ENCODE measurements at places on chromosomes 16 and 17. TPM values are rescaled to one million over a fixed set of nuclear protein-coding genes. Genes with fewer than 3 reads are reported as not detected.

The IST1 gene
- total RNA-seq: 140 TPM

DNA sequence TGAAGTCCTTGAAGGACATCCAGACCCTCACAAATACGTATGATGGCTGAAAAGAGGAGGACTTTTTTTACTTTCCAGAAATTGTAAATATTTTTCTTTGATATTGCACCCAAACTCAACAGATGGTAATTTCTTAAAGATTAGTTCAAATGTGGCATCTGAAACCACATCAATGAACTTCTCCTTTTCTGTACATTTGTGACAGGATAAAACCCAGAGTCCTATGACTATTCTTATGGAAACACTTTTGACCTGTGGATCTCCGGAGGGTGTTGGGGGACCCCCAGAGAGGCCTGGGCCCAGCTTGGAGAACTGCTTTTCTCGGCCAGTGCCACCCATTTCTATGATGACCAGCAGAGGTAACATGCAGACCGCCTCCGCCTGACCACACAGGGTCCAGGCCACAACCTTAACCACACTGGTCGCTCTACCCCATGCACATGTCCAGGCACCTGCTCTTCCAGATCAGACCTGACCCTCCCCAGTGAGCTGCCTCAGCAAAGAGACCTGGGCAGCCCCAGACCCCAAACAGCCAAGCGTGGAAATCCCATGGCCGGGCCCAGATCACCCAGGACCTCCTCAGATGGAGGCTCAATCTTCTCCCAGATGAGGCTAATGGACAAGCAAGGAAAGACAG is 22.7 kb downstream of the RPH3AL start:
- no peak for DNase-seq

GRCh38 chr16:86939609-86940008 is 361.3 kb downstream of the FOXL1 start:
- no peak for DNase-seq

The USP6 gene
- total RNA-seq: not detected

The NPLOC4 gene
- 69.3 TPM for total RNA-seq

GRCh38 chr17:64698725-64699124 is 36.6 kb upstream of the SMURF2 start:
- DNase-seq: no peak

- DNase-seq: no peak
These were observed 110.3 kb downstream of the TOX3 start for GRCh38 chr16:52436339-52437276.

DNA sequence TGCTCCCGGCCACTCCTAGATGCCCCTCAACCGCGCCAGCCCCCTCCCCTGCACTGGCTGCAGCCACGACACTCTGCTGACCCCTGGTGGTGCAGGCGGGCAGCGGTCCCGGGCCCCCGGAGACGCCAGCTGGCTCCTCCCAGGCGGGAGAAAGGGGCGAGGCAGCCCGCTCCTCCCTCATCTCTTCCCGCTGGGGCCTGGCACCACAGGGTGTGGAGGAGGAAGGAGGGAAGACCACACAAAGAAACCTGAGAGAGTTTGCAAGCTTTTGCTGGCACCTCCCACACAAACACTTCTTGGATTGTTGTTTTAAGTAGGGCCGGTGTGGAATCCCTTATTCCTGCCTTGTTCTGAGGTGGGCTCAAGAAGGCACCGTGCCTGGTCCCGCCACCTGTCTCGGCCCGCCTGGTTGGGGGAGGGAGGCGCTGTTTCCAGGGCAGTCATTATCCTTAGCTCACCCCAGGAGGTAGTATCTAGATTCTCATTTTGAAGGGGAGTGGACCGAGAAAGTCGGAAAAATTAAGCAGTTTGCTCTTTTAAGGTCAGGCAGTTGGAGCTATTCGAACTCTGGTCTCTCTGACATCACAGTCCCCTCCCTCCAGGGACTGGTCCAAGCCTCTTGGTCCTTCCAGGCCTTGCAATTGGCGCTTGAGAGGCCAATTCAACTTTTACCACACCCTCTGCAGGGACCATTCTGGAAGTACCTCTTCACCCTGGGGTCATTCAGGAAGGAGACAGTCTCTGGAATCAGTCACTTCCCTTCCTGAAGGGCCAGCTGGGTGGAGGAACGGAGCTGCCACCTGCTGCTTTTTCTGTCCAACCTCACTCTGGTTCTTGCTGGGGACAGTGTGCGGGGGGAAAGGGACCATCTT is 959 bp upstream of the ANKRD13B start:
- DNase-seq: no peak

DNA sequence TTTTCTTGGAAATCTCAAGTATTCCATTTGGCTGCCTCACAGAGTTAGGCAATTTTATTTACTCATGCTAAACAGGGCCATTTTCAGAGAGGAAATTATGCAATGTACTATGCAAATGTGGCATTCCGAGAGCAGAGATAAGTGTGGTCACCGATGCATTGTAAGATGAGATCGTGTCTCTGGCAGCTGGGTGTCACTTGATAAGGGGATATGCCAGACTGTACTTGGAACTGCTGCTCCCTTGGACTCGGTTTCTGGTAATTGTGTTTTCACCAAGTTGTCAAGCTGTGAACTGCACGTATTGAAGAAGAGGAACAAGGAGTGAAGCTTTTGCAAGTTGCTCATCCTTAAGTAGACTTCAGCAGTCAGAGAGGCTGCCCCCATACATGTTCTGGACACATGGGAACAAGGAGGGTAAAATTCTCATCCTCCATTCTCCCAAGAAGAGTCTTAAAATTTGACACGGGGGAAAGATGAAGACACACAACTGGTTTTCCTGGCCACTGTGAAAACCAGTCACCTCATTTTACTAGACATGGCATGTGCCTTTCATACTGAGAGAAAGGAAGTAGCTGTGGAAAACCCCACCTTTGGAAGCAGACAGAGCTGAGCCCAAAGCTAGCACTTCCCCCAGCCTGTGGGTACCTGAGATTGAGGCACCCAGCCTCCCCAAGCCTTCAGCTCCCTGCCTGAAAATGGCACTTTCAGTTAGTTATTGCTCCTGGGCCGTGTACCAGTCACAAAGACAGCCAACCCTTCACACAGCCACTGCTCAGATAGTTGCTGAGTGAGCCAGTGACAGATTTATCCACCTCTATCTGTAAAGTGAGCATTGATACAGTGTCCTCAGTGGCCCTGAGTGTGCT is 150.7 kb downstream of the SOCS1 start:
- peak; percentile 73 for DNase-seq

GRCh38 chr17:75114552-75115314 is 5.0 kb downstream of the ARMC7 start:
- DNase-seq: no peak

GRCh38 chr16:56594292-56594619 is 4.9 kb downstream of the MT3 start:
- no peak for DNase-seq

- DNase-seq: no peak
These were observed 11.1 kb downstream of the PMM2 start for GRCh38 chr16:8808613-8809353.

- DNase-seq: no peak
These were observed 281.5 kb downstream of the SNX29 start for GRCh38 chr16:12257926-12258561.

DNA sequence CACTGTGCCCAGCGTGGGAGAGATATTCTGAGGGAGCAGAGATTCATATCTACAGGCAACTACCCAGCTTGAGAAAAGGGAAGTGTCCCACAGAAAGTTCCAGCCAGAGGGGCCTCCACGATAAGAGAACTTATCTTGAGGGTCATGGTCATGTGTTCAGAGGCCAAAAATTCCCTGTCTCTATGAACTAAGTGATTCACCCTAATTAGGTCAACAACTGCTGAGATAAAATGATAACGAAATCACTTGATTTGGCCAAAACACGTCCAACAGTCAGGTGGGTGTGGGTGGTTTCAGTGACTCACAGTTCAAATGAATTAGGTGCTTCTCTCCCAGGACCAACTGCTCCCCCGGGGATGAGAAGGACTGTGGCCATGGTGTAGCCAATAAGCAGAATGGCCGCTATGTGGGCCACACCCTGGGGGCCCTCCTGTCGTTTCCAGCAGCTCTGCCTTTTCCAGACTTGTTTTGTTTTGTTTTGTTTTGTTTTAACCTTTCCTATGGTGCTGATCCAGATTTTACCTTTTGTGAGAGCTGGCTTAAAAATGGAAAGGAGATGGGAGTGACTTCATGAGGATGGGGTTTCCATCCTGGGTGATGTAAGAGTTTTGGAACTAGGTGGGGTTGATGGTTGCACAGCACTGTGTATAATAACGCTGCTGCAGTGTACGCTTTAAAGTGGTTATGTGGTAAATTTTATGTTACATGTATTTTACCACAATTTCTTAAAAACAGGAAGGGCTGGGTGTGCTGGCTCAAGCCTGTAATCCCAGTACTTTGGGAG is 8.7 kb downstream of the DNAI2 start:
- DNase-seq: no peak

GRCh38 chr16:14427371-14427948 is 202.6 kb downstream of the PARN start:
- no peak for DNase-seq

GRCh38 chr16:86740906-86741799 is 162.8 kb downstream of the FOXL1 start:
- DNase-seq: peak; percentile 74

DNA sequence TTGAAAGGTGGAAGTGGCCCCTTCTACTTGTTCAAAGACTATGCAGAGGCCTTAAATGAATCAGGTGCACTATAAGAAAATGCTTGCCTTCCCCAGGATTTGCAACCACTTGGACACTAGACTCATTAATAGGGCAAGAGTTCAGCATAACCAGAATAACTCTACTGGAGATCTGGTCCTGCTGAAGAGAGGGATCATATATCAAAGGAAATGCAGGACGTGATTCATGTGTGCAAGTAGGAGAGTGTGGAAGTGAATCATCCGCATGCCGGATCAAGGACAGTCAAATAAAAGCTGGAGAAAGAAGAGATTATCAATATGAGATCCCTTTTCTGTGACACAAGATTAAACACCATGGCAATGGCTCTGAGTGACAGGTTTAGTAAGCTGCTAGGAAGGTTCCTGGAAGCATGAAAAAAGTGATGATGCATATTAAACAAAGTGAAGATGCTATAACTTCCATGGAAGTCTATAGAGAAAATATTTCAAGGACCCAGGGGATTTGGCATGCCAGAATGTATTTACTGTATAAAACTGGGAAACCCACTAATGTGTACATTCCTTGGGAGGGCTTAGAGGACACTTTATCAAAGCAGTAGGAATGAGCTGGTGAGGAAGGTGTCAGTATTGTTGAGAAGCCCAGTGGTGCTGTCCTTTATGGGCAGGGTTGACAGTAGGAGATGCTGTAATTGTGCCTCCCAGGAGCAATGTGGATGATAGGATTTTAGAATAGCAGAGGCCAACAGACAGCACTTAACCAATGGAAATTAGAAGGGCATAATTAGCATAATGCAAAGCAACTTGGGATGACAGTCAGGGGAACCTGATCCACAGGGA is 133.1 kb downstream of the ABCA8 start:
- DNase-seq: no peak

DNA sequence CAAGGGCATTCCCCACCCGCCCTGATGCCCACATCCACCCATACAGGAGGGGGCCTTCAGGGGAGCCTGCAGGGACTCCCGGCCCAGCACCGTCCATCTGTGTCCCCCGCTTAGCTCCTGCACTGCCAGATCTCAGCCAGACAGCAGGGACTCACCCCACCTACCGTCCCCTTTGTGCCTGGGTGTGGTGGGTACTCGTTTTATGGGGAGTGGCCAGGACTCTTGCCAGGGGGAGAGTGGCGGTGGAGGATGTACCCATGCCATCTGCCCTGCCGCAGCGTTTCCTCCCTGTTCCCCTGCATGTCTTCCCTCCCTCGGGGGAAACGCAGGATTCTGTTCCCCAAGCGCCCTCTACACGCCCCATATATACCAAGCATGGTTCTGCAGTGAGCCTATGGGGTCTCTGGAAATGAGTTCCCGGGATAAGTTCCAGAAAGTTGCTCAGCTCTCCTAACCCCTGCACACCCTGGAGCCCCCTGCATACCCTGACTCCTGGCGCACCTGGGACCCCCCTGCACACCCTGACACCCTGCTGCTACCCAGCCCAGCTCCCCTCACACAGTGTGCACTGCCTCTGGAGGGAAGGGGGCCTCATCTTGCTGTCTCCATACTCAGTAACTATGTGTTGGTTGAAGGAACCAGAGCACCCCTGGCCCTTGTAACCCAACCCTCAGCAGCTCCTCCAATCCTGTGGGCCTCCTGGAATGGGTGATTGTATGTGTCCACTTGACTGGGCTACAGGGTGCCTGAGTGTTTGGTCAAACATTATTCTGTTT is 4.2 kb upstream of the MAFG start:
- DNase-seq: no peak
